Bronchial smooth muscle cell (primary cell): ENCODE measurements at places on chromosomes 4 and X. TPM values are rescaled to one million over a fixed set of nuclear protein-coding genes. Genes with fewer than 3 reads are reported as not detected.

Gene LRP2BP
- 0.16 and 0.26 TPM in 2 replicates for total RNA-seq

Gene BST1
- total RNA-seq, result 8.7 and 12.1 TPM in 2 replicates

Gene SUPT20HL1
- 0.09 and 0.32 TPM in 2 replicates for total RNA-seq

Gene CDS1
- 0.17 and 0.47 TPM in 2 replicates for total RNA-seq

Gene FAM53A
- 1.1 and 1.4 TPM in 2 replicates for total RNA-seq

Gene WAS
- 0.26 and 0.32 TPM in 2 replicates for total RNA-seq

Gene DOK7
- total RNA-seq, result under 0.01 and 0.09 TPM in 2 replicates

Gene XPNPEP2
- total RNA-seq, result 2.5 and 4.8 TPM in 2 replicates

Gene NPY5R
- not detected in 2 replicates for total RNA-seq

Gene SORBS2
- total RNA-seq, result 0.32 TPM in 1 of 2 replicates, not detected in the other

Gene GPR143
- total RNA-seq, result not detected in 2 replicates

Gene CT83
- total RNA-seq, result not detected in 2 replicates

Gene GTPBP6
- total RNA-seq, result 37.5 and 44.9 TPM in 2 replicates

Gene EPGN
- total RNA-seq, result 0.32 TPM in 1 of 2 replicates, not detected in the other

Gene TCEANC
- 2.5 and 6.0 TPM in 2 replicates for total RNA-seq

Gene RBM3
- total RNA-seq, result 63.7 and 238 TPM in 2 replicates

Gene AWAT1
- not detected in 2 replicates for total RNA-seq

Gene BEX5
- not detected in 2 replicates for total RNA-seq

Gene RNF212
- total RNA-seq, result 0.09 and 0.32 TPM in 2 replicates

Gene GK2
- not detected in 2 replicates for total RNA-seq

Gene LRBA
- 36.7 and 37.5 TPM in 2 replicates for total RNA-seq

Gene HMX1
- not detected in 2 replicates for total RNA-seq

Gene GLRA2
- not detected in 2 replicates for total RNA-seq

Gene GPR173
- total RNA-seq, result 1.5 and 1.9 TPM in 2 replicates

Gene HOPX
- total RNA-seq, result 0.34 and 10.4 TPM in 2 replicates

Gene BRCC3
- total RNA-seq, result 9.3 and 11.5 TPM in 2 replicates

Gene ATP1B4
- not detected in 2 replicates for total RNA-seq

Gene SUPT20HL2
- 0.16 TPM in 1 of 2 replicates, not detected in the other for total RNA-seq

Gene GAGE13
- not detected in 2 replicates for total RNA-seq

Gene CFAP99
- total RNA-seq, result not detected in 2 replicates

Gene AWAT2
- total RNA-seq, result not detected in 2 replicates

Gene NAA11
- not detected in 2 replicates for total RNA-seq

Gene CLDN22
- not detected in 2 replicates for total RNA-seq

Gene TDO2
- total RNA-seq, result 2.0 and 9.3 TPM in 2 replicates

Gene RAB33A
- total RNA-seq, result 2.5 and 4.4 TPM in 2 replicates

Gene ADGRG2
- total RNA-seq, result under 0.01 and 0.32 TPM in 2 replicates

Gene ZDHHC15
- under 0.01 and 0.09 TPM in 2 replicates for total RNA-seq

Gene ETDC
- total RNA-seq, result not detected in 2 replicates

Gene LAS1L
- 14.9 and 18.0 TPM in 2 replicates for total RNA-seq

Gene TECRL
- total RNA-seq, result not detected in 2 replicates

Gene HTR2C
- not detected in 2 replicates for total RNA-seq

Gene STOX2
- total RNA-seq, result 1.1 and 2.2 TPM in 2 replicates

Gene SPP1
- 0.09 and 0.47 TPM in 2 replicates for total RNA-seq

Gene POU4F2
- total RNA-seq, result not detected in 2 replicates

Gene DIPK2B
- total RNA-seq, result not detected in 2 replicates

Gene GLOD5
- total RNA-seq, result not detected in 2 replicates
